ENCODE measurements at places on chromosomes 7 and 10.

DNA sequence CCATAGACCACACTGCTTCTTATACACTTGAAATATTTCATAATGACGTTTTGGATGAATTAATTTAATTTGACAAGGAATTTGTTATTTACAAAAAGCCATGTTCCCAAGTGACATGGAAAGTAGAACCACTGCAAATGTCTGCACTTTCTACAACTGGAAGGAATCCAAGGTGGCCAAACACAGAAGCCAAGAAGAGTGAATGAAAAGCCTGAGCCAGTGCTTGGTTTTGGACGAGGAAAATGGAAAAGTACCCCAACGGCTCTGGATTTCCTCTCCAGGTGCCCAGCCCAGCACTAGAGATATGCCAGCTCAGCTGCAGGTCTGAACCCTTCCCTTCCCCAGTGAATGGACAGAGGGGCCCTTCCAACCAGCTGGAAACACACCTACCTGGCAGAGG, 279.4 kb downstream of the TNS3 start:
- DNase-seq: no peak

- DNase-seq: no peak
These were observed 52.9 kb downstream of the MTPN start for GRCh38 chr7:135924302-135924701.

GRCh38 chr7:151886783-151887182, 9.9 kb upstream of the PRKAG2 start:
- DNase-seq: no peak

DNA sequence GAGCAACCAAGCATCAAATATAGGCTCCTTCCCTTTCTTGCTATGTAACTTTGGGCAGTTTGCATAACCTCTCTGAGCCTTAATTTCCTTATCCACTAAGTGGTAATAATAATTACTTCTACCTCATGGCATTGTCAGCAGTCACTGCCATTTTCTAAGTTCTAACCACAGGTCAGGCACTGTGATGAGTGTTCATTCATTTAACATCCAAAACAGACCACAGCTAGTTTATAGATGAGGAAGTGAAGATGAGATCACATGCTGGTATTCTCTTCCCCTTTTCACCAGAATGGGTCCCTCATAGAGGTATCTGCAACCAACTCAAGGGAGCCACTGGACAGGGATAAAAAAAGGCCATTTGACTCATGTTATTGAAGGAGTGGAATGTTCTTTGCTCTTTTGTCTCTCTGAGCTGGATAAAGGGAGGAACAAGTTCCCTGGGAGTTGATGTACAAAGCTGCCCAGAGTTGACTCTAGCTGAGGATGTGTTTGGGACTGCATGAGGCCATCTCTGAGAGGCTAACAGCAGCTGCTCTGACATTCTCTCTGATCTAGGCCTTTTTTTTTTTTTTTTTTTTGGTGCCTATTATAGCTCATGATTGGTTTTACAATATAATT, 65.0 kb downstream of the DNAJC12 start:
- DNase-seq: no peak

- no peak for DNase-seq
These were observed 61.5 kb upstream of the ELMO1 start for GRCh38 chr7:37510043-37510634.

DNA sequence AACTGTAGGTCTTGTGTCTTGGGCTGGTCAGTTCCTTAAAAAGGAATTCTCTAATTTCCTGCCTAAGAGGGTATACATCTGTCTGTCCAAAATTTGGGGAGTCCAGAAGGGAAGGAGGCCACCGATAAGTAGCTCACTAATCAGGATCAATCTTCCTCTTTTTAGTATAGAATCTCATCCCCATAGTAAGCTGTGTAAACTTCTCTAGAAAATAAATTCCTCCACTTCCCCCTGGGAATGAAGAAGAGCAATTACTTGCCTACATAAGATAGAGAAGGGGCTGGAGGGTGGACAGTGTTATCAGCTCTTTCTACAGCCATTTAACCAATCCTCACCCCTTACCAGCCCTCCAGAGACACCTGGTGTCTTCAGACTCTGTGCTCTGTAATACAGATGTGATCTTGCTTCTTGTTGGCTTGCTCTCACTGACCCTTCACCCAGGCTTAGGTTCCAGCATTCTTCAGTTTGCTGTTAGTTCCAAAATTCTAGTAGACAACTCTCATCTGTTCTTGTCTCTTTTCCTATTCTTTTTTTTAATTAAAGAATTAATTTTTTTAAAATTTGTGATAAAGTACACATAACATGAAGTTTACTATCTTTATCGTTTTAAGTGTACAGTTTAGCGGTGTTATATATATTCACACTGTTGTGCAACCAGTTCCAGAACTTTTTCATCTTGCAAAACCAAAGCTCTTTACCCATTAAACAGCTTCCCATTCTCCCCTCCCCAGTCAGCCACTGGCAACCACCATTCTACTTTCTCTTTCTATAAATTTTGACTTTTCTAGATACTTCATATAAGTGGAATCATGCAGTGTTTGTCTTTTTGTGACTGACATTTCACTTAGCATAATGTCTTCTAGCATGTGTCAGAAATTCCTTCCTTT, 6.5 kb upstream of the PRKAR2B start:
- DNase-seq: no peak

GRCh38 chr10:88196291-88196690, 332.9 kb downstream of the PTEN start:
- no peak for DNase-seq

- no peak for DNase-seq
These were observed 190.1 kb upstream of the RNF32 start for GRCh38 chr7:156450473-156450872.

DNA sequence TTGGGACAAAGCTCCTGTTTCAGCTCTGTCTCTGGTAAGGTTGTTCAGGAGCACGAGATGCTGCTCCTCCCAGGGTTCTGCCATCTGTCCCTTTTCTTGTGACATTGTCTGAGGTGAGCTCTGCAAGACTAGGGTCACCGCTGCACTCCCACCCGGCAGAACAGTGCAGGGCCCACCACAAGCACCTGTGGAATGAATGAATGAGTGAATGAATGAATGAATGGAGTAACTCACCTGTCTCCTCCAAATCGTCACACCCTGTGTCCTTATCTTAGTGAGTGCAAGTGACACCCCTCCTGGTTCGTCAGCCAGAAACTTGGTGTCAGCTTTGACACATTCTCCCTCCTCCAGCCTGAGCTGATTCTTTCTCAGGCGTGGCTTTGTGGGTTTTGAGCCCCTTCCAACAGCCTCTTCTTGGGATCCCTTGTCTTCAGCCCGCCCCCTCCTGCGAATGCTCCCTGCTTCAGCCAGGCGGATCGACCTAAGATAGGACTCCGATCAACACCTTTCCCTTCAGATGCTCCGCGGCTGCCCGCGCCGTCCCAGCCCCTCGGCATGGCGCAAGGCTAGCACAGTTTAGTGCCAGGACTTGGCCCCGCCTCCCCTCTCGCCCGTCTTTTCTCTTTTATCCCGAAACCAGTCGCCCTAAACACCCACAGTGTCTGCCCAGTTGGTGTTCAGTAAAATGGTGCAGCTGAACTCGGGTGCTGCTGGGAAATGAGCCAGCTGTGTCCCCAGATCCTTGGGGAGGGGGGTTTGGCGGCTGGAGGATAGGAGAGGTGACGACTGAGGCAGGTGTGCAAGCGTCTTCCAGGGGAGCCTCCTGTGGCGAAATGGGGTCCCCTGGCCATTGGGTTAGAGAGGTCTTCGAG, 89.3 kb downstream of the BEND7 start:
- DNase-seq: no peak

- no peak for DNase-seq
These were observed 917.9 kb downstream of the GRID1 start for GRCh38 chr10:85448716-85449115.

DNA sequence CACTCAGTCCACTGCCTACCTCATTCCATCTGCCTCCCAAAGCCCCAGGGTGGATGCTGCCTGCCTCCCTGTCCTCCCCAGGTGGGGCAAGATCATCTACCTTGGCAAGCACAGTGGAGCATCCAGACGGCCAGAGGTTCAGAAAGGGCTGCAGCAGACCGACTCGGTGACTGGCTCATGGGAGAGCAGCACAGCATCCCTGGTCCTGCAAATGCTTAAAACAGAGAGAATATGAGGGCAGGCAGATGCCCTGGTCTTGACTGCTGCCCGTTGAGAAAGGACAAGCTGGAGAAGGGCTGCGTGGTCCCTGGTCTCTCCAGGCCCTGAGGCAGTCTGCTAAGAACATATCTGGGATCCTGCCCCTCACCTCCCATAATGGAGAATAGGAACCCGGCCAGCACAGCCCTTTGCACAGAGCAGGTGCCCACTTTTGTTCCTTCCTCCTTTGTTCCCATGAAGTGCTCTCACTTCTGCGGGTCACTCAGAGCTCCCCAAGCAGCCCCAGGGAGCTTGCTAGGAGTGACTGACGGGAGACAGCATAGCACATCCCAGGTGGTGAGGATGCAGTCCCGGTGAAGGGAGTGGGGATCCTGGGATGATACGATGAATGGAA, 1.4 kb downstream of the HPS1 start:
- no peak for DNase-seq

GRCh38 chr10:87733081-87733480, 73.4 kb downstream of the PAPSS2 start:
- no peak for DNase-seq

DNA sequence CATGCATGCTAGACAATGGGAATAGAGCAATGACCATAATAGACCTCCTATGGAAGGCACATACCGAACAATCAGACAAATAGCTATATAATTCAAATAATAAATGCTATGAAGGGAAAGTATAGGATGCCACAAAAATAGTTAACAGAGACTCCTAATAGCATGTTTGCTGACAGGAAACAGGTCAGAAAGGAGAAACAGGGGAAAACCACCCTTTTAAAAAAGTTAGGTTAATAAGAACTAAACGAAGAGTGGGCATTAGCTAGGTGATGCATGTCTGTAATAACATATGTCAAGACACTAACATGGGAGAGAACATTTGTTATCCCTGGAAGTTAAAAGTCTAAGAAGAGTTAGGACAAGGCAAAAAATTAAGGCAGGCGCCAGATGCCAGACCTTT, 58.9 kb downstream of the ABI1 start:
- no peak for DNase-seq

- no peak for DNase-seq
These were observed 96.1 kb downstream of the LRMDA start for GRCh38 chr10:75527542-75527941.

DNA sequence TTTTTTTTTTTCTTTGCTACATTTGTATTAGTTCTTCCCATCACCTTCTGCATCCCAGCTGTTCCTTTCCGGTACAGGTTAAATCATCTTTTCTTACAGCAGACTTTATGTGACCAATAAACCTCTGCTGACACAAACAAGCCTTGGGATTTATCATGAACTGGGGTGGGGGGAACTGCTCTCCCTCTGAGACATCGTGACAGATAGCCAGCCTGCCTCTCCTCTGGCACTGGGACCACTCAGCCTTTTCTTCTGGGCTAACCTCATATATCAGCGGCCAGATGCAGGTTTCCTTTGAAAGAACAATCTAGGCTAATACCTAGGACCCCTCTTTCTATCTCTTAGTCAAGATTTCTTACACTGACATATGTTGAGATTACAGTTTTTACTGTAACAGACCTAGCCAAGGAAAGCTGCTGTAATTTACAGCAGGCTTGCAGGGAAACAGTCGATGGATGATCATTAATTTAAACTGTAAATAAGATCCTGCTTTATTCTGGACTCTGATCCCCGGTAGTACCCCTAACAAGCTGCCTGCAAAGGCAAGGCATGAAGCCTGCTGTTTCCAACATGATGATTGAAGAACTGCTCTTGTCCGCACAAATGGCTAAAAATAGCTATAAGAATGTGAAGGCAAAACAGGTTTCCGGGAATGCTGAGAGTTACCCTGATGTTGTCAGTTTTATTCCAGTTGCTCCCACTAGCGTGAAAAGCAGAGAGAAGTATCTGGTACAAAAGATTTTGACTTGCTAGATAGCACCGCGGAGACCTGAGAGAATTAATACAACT, 338.7 kb downstream of the SORCS1 start:
- DNase-seq: no peak

- DNase-seq: peak; percentile 49
These were observed 20.4 kb downstream of the CCDC71L start for GRCh38 chr7:106640368-106641141.

- DNase-seq: no peak
These were observed 527 bp upstream of the SORCS3 start for GRCh38 chr10:104640339-104641186.

- DNase-seq: no peak
These were observed 82.9 kb downstream of the OTUD1 start for GRCh38 chr10:23521735-23522134.

DNA sequence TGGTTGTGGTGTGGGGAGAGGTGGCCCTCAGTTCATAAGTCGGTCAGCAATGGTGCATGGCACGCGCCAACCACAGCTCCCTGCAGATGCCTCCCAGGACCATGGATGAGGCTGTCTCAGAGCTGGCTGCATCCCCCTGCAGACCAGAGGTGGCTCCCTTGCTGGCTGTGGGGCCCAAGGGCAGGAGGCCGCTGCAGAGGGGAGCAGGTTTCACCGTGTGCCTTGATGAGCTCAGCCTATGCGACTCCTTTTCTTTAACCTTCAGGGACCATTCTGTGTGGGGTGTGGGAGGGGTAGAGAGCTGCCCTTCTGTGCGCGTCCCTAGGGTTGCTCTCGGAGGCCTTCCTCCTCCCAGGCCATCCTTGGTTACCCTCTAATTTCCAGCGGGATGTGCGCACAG, 152.4 kb downstream of the ACTR3B start:
- no peak for DNase-seq

DNA sequence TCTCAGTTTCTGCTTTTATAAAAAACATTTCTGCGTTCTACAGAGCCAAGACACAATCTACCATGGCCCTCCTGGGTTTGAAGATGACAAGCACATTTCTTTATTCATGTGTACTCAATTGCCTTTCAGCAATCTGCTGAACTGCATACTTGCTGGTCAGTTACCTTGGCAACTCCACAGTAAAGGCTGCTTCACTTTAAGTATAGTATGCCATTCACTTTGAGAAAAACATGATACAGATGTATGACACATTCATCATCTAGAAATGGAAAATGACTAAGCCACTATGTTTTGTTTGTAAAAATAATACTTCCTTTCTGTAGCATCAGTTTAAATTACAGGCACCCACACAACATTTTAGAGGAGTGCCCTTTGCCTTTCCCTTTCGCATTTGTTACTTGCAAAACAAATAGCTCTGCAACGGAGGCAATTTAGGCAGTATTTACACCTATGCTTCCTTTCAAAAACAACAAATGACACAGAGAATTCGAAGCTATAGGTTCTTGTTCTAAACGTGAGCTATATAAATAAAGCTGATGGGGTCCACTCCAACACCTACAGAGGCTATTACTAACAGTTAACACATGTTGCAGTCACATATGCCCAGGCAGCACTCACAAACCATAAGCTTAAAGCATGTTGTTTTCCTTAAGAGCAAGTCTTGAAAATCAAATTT, 23.5 kb downstream of the SGCE start:
- DNase-seq: peak; percentile 57
